HT1080 (cell line): ENCODE measurements at places on chromosomes 11 and 22.
A peak's percentile ranks its signal among the peaks of the same experiment; 100 is the strongest.

GRCh38 chr11:77121096-77121640 lies 6.9 kb upstream of the MYO7A start:
- DNase-seq, result no peak

- peak; percentile 77 for DNase-seq
Measured at GRCh38 chr11:35236667-35237003, 97.7 kb downstream of the CD44 start.

GRCh38 chr11:126112547-126112946 lies 49.9 kb upstream of the CDON start:
- DNase-seq, result no peak

- DNase-seq, result no peak
Measured at GRCh38 chr11:9576701-9577381, 3.4 kb downstream of the WEE1 start.
